ENCODE measurements at places on chromosomes 5 and 9.

DNA sequence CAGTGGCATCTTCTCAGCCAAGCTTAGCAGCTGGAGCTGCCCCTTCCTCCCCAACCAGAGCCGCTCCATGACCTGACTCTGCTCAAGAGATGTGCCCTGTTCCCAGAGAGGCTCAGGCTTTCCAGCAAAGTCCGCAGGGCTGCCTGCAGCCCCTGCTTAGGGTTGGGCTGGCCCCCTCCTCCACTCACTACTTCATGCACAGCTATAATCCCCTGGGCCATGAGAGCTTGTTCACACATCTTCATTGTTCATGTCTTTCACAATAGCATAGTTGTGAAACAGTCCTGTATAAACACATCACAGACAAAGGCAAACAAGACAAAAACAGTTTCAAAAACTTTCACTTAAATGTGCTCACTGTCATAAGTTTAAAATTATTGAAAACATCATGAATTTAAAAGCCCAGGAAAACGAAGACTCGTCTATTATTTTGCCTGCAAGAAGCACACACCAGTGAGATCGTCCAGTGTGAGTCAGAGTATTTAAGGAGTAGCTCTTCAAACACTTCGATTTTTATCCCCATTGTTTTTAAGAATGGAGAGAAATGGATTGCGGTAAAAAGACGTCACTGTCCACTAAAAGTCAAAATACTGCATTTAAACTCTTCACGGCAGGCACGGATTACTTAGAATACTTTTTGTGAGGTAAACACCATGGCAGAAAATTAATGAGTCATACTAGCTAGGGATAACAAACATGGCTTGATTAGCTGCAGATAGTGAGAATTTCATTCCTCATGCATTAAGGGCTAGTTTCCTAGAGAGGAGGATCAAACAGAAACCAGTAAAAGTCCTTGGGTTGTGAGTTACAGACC, 40.7 kb upstream of the S1PR3 start:
- DNase-seq = no peak

DNA sequence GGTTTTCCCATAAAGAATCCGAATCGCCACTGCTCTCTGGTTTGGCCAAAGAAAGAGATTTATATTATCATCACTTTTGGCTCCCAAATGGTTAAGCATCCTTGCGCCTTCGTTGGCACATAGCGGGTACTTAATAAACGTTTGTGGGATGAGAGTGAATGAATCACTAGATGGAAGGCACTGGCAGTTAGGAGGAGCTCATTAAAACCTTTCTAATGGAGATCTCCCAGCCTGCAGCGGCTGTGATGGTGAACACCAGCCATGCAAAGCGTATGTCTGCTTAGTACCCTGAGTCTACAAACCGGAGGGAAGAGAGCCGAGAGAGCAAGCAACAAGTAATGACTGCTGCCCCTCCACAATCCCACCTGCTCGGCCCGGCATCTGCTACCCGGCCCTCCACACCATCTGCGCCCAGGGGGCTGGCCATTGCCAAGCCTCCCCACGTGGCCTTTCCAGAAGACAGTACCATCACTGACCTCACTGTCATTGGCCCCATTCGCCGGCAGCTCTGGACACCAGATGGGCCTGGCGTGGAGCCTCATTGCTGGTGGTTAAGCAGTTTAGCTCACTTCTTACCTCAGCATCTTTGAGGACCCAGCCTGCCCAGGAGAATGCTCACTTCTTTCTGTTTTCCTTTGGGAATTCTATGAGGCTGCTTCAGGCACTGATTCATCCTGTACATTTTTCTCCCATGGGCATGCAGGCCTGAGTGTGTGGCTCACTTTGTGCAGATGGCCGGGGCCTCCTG, 39.3 kb upstream of the ANKRD33B start:
- DNase-seq = no peak

DNA sequence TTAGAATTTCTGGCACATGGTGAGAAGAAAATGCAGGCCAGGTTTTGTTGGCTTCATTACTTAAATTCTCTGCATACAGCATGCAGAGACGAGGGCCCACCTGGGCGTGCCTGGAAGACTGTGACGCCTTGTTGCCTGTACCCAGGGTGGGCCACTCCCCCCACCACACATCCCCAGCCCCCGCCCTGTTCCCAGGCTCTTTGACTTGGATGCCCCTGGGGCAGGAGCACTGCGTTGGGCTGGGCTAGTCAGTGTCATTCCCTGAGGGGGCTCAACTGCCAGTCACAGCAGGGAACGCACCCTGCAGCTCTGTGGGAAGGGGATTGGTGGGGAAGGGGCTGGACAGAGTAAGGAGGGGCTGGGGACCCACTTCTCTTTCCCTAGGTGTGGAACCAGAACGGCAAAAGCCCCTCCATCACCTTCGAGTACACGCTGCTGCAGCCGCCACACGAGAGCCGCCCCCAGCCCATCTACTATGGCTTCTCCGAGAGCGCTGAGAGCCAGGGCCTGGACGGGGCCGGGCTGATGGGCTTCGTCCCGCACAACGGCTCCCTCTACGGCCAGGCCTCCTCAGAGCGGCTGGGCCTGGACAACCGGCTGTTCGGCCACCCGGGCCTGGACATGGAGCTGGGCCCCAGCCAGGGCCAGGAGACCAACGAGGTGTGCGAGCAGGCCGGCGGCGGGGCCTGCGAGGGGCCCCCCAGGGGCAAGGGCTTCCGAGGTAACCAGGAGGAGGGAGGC, 19.6 kb downstream of the ADAMTSL2 start:
- no peak for DNase-seq

DNA sequence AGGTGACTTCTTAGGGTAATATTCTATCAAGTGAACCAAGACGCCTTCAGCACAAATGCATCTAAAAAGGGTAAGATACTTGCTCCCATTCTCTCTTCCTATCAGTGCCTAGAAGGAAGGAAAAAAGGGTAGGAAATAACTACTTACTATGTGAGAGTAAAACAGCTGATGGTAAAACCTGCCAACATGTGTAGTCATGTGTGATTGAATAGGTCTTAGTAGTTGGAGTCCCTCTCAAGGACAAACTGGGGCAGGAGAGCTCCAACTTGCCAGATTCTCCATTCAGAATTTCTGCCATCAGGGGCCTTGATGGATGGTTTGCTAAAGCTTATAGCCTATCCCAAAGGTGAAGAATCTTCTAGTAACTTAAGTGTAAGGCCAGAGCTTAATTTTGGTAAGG, 5.2 kb downstream of the TSC1 start:
- no peak for DNase-seq

- DNase-seq = no peak
Measured at GRCh38 chr9:27165670-27166069, 56.6 kb downstream of the TEK start.
